AG20443 (cell line): ENCODE measurements at places on chromosomes 5 and 9.

DNA sequence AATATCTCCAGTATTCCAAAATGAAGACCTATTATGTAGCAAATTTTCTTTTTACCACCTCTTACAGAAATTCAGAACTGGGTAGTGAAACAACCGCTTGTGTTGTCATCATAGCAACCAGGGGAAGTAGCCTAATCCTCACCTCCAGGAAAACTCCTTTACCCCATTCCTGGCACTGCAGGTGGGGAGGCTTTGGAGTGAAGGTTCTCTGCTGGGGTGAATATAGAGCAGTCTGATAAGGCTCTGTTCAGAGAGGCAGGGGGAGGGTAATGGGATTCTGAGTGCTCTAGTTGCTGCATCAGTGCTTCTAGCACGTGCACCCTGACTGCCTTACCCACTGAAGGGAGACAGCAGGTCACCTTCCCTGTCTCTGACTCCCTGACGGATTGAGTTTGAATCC is 116.2 kb downstream of the MAN2A1 start:
- DNase-seq = no peak

DNA sequence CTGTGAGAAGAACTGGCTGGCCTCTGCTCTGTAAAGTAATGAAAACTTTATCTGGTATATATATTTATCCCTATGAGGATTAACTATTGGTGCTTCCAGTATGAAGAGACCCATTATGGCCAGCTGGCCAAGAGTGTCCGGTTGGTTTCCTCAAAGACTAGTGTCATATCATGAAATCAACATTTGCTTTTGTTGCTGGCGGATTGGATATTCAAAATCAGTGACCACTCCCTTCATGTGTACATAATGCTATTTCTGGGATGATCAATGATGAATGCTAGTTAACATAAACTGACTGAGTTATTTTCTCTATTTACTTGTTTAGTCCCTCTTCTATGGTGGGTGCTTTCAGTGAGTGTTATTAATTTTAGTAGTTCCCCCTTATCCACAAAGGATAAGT is 60.8 kb upstream of the NUDT12 start:
- DNase-seq = no peak

GRCh38 chr9:109251080-109251775 is 69.6 kb downstream of the EPB41L4B start:
- DNase-seq = peak; percentile 50

- DNase-seq = no peak
These were observed 2.8 kb downstream of the DCANP1 start for GRCh38 chr5:135444360-135444759.

DNA sequence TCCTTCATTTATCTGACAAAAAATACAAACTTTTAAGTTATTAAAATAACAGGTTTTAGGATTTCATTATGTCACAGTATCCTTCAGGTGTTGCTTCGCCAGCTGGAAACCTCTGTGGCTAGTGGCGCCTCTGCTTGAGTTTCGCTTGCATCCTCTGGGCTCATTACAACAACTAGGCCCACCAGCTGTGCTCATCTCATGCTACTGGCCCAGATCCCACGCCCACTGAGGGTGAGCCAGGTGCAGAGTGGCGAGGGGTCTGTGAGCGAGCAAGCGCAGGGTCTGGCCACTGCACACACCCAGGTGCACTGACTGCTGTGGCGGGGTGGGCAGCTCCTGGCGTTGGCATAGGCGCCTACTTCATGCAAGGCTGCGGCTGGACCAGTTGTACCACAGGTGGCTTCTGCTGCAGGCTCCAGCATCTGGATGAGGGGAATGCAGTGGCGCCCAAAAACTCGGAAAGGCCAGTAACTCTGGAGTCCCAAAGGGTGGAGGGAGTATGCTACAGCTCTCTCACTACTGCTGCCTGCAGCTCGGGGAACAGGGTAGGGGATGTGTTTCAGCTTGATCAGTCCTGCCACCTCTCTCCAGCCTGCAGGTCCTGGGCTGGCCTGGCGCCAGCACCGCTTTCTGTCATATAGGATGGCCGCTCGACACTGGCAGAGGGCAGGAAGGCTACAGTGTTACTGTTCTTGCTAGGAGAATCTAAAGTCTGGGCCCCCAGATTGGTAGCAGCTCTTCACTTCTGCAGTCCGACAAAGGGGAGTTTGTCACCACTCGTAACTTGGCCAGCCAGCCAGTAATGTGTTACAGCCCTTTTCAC is 452.1 kb downstream of the TUSC1 start:
- DNase-seq = no peak

GRCh38 chr5:150159031-150159430 is 3.4 kb upstream of the PDGFRB start:
- DNase-seq = no peak

- DNase-seq = no peak
These were observed 48.3 kb upstream of the SPATA31E1 start for GRCh38 chr9:87834357-87834756.

DNA sequence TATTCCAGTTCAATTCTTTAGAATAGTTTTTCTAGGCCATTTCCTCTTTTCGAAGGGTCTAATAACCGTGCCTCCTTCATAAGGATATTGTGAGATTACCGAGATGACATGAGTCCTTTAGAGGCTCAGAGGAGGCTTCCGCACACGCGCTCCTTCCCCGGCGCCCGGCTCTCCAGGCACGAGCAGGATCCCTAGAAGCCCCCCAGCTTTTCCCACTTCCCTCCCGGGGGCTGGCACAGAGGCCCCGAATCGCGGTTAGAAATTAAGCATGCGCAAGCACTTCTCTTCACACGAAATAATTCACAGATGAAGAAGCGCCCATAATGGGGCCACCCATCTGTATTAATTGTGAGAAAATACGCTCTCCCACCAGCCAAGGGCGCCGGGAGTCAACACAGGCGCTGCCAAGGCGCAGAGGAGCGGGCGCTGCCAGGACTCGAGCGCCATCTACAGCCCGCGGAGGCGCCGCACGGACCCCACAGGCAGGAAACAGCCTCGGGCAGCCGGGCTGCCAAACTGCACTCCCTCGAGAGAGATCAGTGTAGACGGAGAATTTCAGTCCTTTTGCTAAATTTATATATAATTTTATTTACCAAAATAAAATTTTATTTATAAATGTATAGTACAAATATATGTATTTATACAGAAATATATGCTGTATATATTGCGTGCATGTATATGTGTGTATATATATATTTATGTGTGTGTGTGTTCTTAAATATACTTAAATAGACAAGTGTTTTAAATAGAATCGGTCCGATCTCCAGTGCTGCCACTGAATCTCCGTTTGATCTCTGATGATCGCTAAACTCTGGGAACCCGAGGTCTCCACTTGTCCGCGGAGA is 258.1 kb upstream of the NFIL3 start:
- DNase-seq = peak; percentile 96

DNA sequence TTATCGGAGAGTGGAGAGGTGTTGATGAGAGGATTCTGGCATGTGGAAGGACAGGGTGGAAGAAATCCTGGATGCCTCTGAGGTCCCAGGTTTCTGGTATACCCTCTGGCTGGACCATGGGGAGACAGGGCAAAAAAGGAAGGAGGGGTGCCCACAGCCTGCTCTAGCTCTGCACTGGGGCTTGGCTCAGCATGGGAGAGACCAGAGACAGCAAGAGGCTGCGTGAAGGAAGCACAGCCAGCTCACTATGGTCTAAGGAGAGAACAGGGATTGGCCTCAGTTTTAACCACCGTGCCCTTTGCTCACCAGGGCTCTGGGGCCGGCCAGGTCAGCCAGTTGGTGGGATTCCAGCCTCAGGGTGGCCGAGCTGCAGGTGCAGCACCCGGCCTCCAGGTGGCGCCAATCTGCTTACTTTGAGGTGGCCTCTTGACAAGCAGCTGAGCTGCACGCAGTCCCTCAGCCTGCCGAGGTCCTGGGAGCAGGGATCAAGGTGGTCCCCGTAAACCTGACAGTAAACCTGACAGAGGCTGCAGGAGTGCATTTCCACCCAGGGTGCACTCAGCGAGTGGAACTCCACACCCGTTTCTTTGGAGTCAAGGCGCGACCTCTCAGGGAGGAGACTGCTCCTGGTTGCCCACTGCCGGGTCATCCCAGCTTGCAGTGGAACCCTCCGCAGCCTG is 25.0 kb upstream of the SPTLC1 start:
- DNase-seq = peak; percentile 76

DNA sequence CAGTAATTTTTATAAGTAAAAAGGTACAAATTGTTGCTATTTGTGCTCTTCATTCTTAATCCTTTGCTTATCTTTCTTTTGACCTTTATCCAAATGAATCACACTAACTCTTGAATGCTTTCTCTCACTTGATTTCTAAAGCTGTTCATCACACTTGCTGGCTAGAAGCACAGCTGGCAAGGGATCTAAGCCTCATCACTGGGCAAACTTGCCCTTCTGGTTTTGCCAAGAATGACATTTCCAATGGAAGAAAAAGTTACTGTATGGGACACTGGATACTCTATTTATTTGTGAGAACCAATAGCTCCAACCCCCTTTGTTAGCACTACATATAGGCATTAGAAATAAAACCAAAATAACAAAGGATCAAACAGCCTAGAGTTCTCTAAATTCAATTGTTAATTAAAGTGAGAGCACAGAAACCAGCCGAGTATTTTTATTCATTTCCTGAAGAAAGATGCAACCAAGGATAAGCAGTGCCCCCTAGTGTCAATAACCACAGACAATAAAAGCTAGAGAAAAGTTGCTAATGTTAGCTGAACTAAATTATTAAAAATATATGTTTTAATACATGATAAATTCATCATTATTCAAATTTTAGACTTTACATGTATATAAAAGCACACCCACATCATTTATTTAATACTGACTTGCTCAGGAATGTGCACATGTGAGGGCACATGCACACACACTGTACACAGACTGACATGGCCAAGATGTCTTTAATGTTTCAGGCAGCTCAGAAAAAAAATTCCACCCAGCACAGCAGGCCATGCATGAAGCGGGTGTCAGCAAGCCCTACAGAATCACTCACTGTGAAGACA is 59.8 kb upstream of the POU5F2 start:
- DNase-seq = peak; percentile 28

DNA sequence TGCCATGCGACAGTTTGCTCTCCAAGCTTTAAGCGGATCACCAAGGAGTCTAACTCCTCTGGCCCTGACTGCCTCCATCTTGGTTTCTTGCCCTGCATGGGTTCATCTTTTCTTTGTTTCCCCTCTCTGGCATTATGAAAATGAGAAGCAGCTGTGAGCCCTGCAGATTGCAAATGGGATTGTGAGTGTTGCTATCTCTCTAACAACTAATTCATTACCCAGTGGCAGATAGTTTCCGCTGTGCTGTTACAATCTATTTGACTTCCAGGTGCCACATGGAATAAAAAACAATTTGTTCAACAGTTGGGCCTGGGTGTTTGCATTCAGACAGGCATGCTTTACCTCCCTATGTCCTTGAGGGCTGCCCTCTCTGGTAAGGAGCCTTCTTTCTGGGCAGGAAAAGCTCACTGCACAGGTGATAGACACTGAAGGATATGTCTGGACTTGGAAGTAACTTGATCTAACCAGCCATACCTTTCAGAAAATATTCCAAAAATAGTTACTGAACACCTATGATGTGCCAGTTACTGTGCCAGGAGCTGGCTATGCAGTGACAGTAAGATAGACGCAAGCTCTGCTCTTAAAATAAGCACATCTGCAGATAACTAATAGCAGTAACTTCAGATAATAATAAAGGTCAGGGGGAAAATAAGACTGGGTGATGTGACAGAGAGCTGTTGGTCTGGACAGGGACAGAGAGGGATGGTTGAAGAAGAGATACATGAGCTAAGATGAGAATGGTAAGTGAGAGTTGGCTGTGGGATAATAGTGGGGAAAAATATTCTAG is 40.1 kb downstream of the GRIA1 start:
- no peak for DNase-seq

DNA sequence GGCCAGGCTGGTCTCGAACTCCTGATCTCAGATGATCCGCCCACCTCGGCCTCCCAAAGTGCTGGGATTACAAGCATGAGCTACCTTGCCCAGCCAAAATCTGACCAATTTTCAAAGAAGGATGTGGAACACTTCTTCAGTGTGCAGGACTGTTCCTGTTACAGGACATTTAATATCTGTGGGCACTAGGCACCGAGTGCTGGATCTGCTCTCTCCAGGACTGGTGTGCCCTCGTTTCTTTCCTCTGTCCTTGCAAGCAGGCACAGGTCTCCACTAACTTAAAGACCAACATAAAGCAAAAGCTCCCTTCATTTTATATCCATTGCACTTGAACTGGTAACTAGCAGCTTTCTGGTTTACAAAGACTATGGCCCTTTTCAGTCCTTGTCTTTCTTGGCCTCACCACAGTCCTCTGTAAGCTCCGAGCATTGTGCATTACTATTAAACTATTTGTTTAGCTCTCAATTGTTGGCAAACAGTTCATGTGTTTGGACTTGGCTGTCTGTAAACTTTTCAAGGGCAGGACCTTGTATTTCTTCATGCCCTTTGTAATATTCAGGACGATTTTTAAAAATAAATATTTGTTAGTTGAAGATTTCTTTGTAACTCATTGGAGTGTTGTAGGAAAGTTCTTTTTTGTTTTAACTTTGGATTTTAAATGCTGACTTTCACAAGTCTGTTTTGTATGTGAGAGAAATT is 37.3 kb downstream of the ARHGEF28 start:
- DNase-seq = no peak

DNA sequence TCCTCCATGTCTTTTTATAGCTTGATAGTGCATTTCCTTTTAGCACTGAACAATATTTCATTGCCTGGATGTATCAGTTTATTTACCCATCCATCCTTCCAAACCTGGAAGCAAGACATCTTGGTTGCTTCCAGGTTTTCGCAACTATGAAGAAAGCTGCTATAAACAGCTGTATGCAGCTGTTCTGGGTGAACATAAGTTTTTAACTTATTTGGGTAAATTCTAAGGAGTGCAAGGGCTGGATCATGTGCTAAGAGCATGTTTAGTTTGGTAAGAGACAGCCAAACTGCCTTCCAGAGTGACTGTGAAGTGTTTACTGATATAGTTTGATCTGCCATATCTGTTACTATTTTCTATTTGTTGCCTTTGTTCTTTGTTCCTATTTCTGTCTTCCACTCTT is 58.5 kb downstream of the CSF2 start:
- no peak for DNase-seq
